Putamen (tissue), 1 donor: ENCODE measurements at places on chromosomes 16 and 17.

DNA sequence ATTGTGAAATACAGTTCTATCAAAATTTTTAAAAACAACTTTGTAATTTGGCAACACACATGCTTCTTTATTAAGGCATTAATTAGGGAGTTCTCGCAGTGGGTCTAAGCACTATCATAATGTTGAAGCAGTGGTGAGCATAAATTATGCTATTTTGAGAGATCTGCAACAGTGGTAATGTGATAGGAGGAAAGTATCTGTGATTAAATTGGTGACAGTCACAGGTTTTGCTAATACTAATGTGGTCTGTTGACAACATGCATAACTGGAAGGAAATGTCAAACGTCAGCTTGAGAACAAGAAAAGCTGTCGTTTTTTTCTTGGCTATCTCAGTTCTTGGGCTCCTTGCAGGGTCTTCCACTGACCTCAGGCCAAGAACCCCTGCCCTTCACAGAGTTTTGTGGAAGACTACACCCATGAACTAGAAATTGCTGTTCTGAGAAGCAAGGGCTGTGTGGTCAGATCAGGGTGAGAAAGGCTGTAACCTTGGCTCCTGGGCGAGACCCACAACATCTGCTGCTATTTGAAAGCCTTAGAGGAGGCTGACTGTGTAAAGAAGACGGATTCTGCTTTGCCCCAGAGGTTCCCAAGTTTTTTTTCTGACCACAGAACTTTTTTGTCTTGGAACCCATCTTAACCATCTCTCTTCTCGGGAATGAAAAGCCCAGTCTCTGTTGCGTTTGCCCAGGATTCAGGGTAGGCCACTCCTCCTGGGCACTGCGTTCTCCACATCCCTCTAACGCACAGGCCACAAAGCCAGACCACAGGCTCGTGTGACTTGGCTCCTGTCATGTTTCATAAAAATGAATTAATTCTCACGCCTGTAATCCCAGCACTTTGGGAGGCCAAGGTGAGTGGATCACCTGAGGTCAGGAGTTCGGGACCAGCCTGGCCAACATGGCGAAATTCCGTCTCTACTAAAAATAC is 13.9 kb downstream of the ATP2A1 start:
- no peak for DNase-seq

GRCh38 chr16:66524601-66525164 is 25.2 kb downstream of the TK2 start:
- DNase-seq, result peak; percentile 53

DNA sequence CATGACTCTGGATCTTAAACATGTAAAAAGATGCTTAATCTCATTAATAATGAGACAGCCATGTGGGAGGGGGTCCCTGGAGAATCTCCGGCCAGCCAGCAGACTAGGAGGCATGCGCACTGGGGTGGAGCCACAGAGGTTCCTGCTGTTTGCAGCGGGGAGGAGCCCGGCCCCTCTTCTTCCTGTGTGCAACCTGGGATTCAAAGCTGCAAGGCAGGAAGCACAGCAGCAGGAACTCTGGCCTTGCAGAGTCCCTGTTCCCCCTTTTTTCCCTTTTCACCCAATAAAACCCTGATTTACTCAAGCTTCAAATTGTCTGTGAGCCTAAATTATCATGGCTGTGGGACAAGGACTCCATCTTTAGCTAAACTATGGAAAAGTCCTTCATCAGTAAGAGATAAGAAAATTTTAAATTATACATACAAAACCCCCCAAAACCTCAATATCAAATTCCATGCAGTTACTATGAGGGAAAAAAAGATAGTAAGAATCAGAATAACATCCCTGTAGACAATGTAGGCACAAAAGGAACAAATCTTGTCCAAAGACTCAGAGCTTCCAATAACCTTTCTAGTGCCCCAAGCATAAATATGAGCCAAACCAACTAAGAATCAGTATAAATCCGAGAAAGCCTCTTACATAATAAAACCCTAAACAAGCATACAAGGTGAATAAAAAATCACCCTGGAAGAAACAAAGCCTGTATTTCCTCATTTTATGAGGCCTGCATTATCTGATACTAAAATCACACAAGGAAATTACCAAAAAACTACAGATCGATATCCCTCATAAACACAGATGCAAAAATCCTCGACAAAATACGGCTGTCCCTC is 12.1 kb downstream of the CFDP1 start:
- no peak for DNase-seq

GRCh38 chr17:12591021-12591735 is 74.5 kb upstream of the MYOCD start:
- DNase-seq, result no peak

- no peak for DNase-seq
These were observed 110.8 kb upstream of the ZNF750 start for GRCh38 chr17:82950525-82951102.

DNA sequence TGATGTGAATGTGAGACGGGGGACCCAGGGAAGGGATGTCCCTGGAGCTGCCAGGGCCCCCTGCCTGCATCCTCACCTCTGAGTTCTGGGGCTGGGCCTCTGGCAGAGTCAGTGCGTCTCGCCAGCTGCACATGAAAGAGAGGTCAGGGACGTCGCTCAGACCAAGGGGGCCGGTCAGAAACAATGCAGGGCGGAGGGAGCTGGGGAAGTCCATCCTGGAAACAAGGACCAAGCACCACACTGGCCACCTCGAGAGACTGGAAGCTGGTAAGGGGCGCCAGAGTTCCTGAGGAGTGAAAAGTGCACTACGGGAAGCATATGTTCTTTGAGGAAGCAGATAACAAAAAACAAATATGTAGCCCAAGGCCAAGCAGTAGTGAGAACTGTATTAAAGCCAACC is 2.1 kb downstream of the TAF1C start:
- no peak for DNase-seq

GRCh38 chr17:55304171-55304859 is 39.6 kb downstream of the HLF start:
- DNase-seq, result no peak

GRCh38 chr17:5591966-5592365 is 7.7 kb upstream of the NLRP1 start:
- no peak for DNase-seq

- DNase-seq, result no peak
These were observed 134.3 kb downstream of the CCT6B start for GRCh38 chr17:34827008-34827407.

GRCh38 chr16:21260870-21261791 is 17.0 kb downstream of the CRYM start:
- DNase-seq, result no peak

- no peak for DNase-seq
These were observed 17.2 kb downstream of the USP7 start for GRCh38 chr16:8946544-8946943.

DNA sequence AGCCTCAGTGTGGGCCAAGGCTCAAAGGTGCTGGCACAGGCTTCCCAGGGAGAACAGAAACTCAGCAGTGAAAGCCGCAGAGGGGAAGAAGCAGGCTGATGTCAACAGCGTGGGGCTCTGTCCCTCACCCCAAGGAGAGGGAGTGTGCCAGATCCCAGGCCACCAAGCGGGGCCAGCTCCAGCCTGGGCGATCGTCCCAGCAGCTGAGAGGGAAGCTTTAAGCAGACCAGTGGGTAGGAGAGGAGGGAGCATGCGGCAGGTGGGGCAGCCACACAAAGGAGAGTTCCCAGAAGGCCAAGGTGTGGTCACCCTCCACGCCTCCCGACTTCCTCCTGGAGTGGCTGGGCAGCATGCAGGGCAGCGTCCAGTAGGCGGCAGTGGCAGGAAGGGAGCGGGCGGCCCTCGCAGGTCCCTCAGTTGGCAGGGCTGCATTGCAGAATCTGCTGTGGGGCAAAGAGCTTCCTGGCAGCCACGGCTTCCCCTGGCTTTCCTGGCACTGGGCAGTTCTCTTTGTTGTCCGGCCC is 6.0 kb downstream of the SYNGR2 start:
- peak; percentile 82 for DNase-seq

GRCh38 chr17:42155614-42156045 is 841 bp upstream of the RAB5C start:
- no peak for DNase-seq

DNA sequence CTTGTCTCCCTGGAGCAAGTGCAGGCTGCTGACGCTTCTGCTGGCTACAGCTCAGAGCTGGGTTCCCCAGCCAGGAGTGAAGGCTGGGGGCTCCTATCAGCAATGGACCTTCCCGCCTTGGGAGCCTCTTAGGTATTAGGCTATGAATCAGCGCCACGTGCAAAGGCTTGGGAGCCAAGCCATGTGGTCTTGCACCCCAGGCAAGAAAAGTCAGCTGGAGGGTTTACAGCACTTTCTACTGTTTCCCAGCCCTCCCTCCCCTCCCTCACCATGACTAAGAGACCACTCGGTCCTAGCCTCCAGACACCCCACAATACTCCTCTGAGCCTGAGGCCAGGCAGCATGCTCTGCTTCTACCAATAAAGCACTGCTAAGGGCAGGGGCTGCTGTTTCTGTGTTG is 12.3 kb downstream of the EPX start:
- no peak for DNase-seq

GRCh38 chr17:9189870-9190269 is 168.6 kb downstream of the NTN1 start:
- DNase-seq, result no peak

DNA sequence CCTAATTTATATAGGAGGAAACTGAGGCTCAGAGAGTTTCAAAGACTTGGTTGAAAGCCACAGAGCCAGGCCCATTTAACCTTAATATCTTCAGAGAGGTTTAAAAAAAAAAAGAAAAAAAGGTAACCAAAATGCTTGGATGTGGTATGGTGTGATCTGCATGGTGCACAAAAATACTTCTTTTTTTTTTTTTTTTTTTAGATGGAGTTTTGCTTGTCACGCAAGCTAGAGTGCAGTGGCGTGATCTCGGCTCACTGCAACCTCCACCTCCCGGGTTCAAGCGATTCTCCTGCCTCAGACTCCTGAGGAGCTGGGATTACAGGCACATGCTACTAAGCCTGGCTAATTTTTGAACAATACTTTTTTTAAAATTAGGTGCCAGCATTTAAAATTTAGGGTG is 101.8 kb downstream of the XYLT1 start:
- DNase-seq, result no peak

DNA sequence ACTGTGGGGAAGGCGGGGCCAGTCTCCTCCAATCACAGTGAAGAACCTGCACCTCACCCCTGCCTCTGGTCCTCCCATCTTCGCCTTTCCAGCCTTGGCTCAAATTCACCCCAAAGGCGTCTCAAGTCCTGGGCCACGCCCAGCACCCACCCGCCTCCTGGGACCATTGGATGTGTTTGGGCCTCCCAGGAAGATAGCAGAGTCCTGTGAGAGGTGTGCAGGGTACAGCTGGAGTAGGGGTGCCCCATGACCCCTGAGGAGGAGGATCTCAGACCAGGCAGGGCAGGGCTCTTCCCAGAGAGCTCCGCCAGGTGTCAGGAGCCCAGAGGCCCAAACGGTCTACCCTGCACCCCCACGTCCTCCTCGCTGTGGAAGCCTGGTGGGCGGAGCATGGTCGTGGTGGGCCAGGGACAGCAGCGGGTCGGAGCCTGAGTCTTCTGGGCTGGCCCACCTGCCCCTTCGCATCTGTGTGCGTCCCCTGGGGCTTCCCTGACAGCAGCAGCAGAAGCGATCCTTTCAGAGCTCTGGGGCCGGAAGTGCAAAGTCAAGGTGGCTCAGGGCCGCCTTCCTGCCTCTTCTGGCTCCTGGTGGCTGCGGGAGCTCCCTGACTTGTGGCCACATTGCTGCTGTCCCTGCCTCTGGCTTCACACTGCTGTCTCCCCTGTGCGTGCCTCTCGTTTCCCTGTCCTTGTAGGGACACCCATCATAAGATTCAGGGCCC is 34.9 kb upstream of the ZNF469 start:
- no peak for DNase-seq

- DNase-seq, result no peak
These were observed 11.1 kb upstream of the CD300LD start for GRCh38 chr17:74603037-74603635.

GRCh38 chr16:68236137-68236825 is 354 bp upstream of the ESRP2 start:
- no peak for DNase-seq

- DNase-seq, result no peak
These were observed 85.8 kb downstream of the GNAO1 start for GRCh38 chr16:56277075-56277474.

GRCh38 chr17:45310380-45311324 is 6.2 kb downstream of the MAP3K14 start:
- no peak for DNase-seq

DNA sequence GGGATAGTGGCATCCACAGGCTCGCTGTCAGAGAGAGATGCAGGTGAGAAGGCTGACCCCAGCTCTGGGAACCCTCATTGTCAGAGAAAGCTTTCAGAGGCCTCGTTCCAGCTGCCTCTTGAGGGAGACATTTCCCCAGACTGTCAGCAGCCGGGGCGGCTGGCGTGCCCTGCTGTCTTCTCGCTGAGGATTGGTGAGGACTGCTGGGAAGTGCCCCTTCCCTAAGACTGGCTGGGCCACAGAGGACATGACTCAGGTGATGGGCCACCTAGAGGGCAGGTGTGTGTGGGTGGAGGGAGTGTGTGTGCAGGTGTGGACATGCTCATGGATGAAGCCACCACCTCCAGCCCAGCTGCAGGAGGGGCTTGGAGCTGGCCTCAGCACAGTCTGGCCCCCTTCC is 25.3 kb downstream of the SPACA3 start:
- DNase-seq, result no peak

GRCh38 chr16:49491771-49492761 is 118.5 kb downstream of the C16orf78 start:
- DNase-seq, result no peak

DNA sequence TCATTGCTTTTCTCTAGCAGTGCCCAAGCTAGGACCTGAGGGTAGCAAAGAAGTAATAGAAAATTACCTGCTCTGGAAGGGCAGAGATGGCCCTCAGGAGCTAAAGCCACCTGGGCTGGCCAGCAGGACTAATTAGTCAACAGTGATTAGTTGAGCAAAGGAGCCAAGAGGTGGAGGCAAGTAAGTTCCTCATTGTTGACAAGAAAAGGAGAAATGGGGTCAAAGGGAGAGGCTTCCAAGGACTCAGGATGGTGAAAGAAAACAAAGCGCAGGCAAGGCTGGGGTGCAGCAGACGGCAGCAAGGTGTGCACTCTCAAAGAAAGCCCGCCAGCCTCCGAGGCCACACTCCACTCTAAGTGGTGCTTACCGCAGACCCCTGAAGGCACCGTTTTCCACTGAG is 44.6 kb downstream of the CMTM4 start:
- DNase-seq, result no peak

DNA sequence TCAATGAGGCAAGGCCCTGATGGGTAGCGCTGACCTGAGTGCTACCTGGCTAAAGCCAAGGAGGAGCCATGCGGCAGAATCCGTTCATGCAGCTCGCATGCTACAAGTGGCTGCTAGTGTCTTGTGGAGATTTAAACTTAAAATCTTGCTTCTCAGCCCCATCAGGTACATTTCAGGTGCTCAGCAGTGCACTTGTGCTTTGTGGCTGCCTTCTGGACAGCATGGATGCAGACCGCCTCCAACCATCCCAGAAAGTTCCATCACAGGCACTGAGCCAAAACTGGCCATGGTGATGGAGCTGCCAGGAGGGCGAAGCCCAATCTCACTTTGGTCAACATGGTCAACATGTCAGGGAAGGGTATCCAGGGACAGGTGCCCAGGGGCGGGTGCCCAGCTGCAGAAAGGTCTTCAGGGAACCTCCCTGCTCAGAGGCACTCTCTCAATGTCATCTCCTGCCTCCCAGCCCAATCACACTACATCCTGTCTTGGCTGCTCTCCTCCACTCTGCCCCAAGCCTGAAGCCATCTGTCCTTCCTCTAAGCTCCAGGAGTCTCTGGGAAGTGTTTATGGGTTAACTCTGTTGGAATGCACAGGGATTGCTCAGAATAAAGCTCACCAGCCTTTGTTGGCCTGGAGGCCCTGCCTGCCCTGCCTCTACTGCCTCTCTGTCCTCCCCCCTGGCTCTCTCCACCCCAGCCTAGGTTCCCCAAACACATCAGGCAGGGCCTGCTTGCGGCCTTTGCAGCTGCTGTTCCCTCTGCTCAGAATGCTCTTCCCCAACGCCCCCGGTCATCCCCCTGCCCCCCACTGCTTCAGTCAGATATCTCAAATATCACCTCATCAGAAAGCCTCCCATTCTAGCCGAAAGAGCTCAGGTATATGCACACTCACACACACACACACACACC is 18.3 kb upstream of the TNFRSF13B start:
- DNase-seq, result no peak
